Stimulated activated CD8-positive, alpha-beta memory T cell treated with anti-CD3 and anti-CD28 coated beads, Interleukin-7, amount 100 ng/mL, for 1 hour (primary cell): ENCODE measurements at places on chromosomes 1 and 21.
A peak's percentile ranks its signal among the peaks of the same experiment; 100 is the strongest.

DNA sequence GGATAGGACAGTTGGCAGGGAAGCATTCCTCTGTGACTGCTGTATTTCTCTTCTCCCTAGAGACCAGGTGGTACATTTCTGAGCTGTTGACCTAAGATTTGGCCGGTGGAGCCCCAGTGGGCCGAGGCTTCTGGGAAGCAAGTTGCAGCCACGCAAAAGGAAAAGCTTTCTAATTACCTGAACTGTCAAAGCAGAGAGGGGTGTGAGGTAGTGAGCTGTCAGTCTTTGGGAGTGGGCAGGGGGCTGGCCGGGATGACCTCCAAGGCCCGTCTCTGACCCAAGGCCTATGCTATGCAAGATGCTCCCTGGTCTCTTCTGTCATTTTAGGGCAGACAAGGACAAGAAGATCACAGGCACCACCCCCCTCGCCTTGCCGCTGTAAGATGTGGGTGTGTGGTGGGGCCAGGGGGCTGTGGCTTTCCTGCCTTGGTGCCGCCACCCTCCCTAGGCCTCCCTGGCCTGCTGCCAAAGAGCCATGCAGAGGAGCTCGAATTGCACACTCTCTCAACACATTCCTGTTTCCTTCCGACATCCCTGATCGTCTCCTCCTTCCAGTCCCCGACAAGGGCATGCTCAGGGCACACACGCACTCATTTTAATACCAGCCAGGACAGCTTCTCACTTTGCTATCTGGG lies 7.7 kb downstream of the PADI1 start:
- DNase-seq, result peak; percentile 46

DNA sequence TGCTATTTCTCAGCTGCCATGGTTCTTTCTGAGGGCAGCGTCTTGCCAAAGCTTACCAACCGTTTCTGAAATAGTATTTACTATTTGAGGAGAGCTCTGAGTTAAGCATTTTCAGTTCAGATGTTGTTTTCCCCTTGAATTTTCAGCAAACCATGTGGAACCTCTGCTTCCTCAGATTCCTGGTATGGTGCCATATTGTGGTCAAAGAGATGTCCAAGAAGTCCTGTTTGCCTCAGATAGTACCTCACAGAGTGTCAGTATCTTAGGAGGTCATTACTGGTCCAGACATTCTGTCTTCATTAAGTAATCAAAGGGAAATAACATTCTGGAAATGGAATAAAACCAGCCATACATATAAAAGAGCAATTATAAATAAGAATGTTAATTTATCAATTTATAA lies 36.6 kb downstream of the VANGL2 start:
- DNase-seq, result no peak

DNA sequence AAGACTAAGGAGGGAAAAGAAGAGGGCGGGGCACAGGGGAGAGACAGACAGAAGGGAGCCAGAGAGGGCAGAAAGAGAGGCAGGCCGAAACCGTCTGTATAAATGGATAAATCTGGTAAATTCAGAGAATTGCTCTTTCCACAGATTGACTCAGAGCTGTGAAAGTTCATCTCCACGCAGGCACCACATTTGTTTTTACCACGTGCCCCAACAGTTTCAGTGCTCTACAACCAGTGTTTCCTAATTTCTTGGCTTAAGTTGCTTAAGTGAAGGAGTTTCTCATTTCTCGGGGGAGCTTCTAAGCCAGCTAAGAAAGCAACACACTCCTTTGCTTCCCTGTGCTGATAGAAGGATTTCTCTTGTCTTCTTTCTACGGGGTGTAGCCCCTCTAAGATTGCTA lies 87.1 kb downstream of the ENAH start:
- no peak for DNase-seq

DNA sequence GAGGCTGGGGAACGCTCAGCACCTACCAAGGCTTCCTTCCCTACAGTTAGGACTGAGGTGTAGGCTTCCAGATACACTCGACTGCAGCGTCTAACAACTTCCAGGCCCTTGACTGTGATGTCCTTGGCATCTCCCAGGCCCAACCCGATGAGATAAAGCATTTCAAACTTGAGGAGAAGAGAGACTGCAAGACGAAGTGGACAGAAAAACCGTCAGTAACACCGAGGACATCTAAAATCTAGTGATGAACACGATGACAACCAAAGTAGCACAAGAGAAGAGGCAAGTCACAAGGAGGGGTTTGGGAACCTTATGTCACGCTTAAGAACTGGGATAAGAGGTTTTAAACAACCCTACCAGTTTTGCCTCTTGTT lies 314 bp downstream of the DPH5 start:
- no peak for DNase-seq

DNA sequence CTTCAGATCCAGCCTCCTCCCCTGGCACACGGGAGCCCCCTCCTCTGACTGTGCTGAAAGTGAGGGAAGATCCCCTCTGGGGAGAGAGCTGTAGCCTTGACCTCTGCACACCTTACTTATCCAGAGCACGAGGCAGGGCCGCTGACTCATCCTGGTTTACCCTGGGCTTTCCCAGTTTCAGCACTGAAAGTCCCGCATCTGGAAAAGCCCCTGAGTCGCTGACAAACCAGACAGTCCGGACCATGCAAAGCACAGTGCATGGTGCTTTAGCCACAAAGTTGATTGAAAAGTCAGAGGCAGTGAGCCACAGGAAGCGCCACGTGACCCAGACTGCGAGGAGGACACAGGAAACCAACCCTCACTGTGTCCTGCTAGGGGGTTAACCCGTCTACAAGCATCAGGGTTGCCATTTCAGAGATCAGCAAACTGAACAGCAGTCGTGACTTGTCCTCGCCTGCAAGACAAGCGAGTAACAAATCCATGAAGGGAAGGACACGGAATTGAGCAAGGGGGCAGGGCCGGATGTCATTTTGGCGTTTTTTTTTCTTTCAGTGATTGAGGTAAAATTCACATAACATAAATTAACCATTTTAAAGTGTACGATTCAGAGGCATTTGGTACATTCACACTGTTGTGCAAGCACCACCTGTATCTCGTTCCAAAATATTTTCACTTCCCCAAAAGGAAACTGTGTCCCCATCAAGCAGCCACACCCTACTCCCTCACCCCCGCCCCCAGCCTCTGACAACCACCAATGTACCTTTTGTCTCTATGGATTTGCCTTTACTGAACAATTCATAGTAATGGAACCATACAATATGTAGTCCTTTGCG lies 19.9 kb upstream of the IFNGR2 start:
- DNase-seq, result no peak

DNA sequence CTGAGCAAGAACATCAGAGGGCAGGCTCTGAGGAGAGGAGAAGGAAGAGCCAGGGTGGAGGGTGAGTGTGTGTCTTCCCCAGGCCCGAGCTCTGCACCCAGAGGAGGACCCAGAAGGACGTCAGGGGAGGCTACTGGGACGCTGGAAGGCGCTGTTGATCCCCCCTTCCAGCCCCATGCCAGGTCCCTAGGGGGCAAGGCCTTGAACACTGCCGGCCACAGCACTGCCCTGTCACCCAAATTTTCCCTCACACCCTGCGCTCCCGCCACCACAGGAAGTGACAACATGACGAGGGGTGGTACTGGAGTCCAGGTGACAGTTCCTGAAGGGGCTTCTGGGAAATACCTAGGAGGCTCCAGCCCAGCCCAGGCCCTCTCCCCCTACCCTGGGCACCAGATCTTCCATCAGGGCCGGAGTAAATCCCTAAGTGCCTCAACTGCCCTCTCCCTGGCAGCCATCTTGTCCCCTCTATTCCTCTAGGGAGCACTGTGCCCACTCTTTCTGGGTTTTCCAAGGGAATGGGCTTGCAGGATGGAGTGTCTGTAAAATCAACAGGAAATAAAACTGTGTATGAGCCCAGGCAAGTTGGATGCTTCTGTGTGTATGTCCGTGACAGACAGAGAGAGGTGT lies 17.1 kb downstream of the BCAN start:
- DNase-seq, result no peak

DNA sequence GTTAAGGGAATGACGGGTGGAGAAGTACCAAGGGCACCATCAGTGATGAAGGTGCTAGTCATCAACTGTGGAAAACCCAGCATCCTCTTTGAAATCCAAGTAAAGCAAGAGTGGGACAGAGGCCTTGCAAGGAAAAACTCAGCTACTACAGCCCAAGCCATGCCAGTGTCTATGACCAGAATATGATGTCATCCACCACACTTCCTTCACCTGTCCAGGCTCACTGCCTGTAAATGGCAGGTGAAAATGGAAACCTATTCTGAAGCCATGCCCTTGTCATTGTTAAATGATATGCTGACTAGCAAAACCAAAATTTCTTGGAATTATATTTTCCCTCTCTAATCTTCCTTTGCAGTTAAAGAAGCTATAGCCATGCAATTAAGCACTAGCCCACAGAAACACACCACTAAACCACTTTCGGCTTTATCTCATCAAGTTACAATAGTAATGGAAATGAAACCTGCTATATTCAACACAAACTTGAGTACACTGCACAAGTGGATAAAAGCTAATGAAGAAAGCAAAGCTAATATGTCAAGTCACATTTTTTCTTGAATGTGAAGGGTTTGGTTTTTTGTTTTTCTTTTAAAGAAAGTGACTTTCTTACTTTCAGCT lies 96.3 kb upstream of the RALGPS2 start:
- no peak for DNase-seq

- no peak for DNase-seq
Measured at GRCh38 chr1:1135339-1136136, 19.6 kb upstream of the C1orf159 start.

- DNase-seq, result no peak
Measured at GRCh38 chr1:119091618-119092017, 48.8 kb downstream of the WARS2 start.

GRCh38 chr1:170680428-170680827 lies 16.5 kb downstream of the PRRX1 start:
- no peak for DNase-seq

- DNase-seq, result no peak
Measured at GRCh38 chr1:213448360-213448759, 397.3 kb downstream of the RPS6KC1 start.

DNA sequence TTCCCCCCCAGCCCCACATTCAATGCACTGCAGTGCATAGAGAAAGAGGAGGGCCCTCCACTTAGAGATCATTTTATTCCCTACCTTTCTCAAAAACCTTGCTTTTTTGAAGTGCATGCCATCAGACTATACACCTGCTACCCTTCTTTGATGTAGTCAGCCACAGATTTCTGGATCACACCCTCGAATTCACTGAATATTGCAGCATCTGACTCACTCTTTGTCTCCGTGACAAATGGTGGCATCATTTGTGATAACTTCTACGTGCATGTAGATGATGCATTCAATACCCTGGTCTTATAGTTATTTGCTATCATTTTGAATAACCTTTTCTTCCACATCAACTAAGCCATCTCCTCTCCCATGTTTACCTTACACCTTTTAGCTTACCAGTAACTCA lies 310.3 kb upstream of the SGIP1 start:
- DNase-seq, result no peak

- DNase-seq, result no peak
Measured at GRCh38 chr1:65209005-65209885, 61.2 kb downstream of the AK4 start.

DNA sequence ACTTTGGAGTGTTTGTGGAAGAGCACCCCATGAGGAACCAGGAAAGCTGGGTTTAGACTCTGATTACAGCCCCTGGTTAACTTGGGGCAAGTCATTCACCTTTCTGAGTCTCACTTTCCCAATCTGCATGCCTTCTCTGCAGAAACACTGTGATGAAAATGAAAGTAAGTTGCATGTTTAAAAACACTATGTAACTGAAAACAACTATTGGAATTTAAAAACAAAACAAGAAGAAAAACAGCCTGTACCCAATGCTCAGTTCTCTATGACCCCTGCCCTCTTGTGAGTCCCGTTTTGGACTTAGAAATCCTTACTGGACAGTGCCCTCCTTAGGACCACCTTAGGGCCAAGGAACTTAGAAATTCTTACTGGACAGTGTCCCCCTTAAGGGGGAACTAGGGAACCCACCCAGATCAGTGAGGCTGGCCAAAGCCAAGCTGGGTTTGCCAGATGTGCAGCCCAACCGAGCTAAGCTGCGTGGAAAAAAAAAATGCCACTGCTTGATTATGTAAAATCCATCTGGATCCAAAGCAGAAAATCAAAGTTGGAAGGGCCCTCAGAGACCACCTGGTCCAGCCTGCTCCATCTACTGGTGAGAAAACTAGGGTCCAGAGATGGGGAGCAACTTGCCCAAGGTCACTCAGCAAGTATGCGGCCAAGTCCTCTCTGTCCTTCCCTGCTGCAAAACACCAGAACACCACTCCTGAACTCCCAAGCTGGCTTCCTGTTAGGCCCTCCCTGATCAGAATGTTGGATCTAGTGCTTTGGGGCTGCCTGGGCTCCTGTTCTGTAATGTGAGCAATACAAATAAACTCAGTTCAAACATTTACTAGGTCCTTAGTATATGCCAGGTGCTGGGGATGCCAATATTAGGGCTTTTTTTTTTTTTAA lies 77.7 kb downstream of the MRPL37 start:
- DNase-seq, result no peak

DNA sequence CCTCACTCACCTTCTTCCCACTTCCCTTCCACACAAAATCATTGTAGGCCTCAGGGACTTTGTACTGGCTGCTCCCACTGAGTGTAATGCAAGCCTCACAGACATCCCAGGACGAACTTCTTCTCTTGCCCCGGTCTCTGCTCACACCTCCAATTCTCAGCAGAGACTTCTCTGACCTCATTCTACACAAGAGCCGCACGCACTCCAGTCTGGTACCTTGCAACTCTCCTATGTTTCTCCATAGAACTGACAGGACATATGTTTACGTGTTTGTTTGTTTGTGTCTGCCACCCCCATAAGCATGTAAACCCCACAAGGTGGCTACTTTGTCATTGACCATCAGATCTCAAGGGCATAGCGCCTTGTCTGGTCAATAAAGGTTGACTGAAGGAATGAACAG lies 350.8 kb downstream of the AJAP1 start:
- DNase-seq, result no peak

DNA sequence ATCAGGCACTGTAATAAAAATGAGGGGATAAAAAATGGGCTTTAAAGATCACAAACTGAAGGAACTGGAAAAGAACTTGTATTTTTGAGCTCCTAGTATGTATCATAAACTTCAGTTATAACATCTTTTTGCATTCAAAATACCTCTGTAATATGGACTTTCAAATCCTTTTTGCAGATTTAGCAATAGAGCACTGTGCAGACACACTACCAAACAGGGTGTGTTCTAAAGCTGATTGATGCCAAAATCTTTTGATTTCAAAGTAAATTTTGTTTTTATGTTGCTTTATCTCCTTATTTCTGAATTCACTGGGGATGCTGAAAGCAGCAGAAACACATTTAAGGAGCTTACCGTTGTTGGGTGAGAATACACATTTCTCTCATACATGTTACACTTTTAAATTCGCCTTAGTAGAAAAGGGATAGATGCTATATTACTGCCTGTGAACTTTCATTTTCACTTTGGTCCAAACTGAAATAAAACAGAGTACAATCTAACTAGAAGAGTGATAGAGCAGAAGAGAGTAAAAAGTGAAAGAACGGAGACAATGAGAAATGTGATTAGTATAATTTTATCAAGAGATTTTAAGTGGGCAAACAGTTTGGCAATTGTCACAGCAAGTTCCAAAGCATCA lies 1126.6 kb downstream of the BRINP3 start:
- DNase-seq, result no peak

GRCh38 chr1:165342587-165342986 lies 13.9 kb downstream of the LMX1A start:
- DNase-seq, result no peak

GRCh38 chr21:27793901-27794300 lies 827.0 kb upstream of the ADAMTS5 start:
- DNase-seq, result no peak
